ENCODE measurements at places on chromosomes 2 and 18.

GRCh38 chr2:235608200-235608887 lies 114.5 kb downstream of the AGAP1 start:
- DNase-seq, result no peak

DNA sequence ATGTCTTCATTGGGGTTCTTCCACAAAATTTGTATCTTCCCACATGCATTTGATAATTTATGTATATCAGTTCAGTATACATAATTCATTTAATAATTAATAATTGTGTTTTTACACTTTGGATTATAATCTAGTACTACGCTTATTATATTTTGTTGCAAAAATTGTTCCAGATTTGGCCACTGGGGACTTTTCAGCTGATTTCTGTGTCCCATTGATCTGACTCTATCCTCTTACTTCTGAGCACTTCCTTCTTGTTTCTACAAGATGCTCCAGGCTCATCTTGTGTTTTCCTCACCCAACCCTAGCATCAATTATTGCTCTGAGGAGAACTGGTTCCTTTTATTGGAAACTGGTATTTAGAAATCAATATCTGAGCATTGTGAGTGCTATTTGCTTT lies 215.3 kb upstream of the CDH19 start:
- DNase-seq, result no peak

DNA sequence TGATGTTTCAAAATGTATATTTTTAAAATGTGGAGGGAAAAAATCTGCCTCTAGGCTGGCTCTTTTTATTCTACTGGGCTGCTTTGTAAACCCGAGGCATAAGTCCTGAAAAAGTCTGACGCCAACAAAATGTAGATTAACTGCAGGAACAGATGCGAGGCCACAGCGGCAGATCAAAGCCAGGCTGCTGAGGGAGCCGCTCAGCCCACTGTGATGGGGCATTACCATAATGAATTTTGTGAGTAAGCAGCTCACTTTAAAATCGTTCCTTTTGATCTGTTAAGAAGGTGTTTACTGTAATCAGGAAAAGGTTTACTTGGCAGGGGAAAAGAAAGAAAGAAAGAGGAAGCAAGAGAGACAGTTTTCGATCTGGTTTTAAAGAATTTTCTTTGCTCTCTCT lies 269.0 kb downstream of the ICOS start:
- DNase-seq, result no peak

DNA sequence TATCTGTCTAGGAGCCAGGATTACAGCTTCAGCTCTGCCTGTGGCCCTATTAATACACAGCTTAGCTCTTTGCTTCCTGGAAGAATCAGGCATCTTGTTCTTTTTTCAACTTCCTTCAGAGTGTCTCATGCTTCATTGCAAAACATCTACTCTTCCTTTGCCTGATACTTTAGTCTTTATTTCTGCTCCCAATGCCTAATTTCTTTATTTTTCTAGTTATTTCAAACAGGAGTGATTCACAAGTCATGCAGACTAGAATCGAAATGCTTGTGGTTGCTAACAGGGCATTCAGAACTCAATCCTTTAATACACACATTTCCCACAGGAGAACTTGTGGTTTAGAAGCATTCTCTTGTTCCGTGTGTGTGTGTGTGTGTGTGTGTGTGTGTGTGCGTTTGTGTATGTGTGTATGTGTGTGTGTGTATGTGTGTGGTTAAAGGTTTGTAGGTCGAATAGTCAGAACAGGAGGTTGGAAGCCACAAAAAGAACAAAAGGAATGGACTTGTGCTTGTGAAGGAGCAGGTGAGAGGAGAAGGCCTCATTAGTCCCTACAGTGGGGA lies 28.3 kb upstream of the INSIG2 start:
- DNase-seq, result no peak

DNA sequence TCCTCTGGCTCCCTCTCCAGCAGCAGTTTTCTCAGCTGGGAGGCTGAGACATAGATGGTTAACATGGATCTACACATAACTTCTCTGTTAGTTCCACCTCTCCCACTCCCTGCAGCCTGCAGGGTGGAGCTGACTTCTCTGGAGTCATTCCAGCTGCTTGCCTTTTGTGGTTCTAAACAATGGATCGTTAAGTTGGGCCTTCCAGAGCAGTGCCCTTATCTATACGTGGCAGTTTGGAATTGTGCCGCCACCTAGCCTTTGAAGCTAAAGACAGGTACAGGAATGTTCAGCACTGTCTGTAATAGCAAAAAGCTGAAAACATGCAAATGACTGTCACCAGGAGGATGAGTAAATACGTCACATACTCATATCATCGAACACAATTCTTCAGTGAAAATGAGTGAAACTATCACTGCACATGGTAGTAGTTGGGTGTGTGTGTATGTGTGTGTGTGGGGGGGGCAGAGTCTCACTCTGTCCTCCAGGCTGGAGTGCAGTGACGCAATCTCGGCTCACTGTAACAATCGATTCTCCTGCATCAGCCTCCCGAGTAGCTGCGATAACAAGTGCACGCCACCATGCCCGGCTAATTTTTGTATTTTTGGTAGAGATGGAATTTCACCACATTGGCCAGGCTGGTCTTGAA lies 50.3 kb downstream of the SH2D6 start:
- DNase-seq, result no peak

- DNase-seq, result no peak
Measured at GRCh38 chr2:240367721-240368120, 67.7 kb upstream of the GPC1 start.

DNA sequence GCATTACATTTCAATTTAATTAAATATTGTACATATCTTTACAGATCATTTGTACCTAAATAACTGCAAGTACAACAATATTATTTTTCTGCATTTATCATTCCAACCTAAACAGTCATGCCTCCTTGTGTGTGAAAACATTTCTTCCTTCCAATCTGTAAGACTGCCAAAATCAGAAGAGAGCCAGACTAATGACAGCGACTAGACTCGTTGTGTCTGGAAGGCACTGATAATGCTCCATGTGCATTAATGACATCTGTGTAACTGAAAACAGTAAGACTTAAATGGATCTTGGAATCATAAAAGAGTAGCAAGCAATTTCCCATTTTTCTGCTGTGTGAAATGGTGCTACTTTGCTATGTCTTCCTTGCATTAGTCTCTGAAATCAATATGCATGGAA lies 278.0 kb upstream of the DSEL start:
- no peak for DNase-seq

GRCh38 chr2:140353541-140353940 lies 1573.4 kb upstream of the NXPH2 start:
- DNase-seq, result no peak

DNA sequence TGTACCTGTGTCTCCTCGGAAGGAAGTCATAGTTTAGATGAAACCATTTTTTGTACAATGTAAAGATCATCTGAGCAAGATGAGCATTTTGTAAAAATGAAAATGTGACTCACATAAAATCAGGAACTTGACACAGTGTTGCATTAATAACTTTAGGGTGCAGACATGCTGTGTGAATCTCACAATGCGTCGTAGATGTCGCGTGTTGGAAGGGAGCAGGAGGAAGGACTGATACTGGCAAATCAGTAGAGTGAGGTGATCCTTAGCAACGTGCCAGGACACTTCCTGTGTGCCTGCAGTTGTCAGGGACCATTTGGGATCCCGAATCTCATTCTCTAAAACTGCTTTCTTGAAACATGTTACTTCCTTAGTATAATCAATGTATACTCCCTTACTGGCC lies 103.1 kb downstream of the SH3BP4 start:
- no peak for DNase-seq

GRCh38 chr2:64807417-64807816 lies 153.7 kb upstream of the SERTAD2 start:
- no peak for DNase-seq

DNA sequence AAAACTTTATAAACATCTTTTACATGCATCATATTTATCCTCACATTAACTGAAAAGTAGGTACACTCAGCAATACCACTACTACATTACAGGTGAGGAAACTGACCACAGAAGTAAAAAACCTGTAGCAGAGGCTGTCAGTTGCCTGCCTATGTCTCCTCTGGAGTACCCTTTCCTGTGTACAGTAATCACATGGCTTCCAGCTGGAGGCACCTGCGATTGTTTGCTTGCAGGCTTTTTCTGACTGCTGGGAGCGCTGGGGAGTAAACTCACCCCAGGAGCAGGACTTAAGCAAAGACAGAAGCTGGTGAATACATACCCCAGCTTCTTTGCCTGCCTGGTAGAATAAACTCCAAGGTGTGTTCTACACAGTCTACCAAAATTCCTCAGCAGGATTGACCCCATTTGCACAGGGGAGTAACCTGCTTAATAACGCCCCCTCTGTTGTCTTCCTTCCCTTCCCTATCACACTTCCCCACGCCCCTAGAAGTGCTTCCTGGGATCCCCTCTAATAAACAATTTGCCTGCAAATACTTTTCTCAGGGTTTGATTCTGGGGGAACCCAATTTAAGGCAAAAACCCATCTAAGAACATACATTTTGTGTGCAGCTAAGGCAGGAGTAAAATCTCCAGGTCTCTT lies 138.9 kb downstream of the PTH2R start:
- no peak for DNase-seq

DNA sequence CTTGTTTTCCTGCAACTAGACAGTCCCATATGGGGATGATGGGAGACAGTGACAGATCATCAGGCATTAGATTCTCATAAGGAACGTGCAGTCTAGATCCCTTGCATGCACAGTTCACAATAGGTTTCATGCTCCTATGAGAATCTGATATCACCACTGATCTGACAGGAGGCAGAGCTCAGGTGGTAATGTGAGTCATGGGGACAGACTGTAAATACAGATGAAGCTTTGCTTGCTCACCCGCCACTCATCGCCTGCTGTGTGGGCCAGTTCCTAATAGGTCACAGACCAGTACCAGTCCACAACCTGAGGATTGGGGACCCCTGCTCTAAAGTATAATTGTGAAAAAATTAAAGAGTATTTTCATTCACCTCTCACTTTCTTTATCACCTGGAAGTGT lies 23.6 kb upstream of the RAB1A start:
- no peak for DNase-seq

- DNase-seq, result no peak
Measured at GRCh38 chr2:205995260-205995659, 90.7 kb downstream of the INO80D start.

GRCh38 chr18:45639408-45639807 lies 24.1 kb downstream of the SLC14A2 start:
- DNase-seq, result no peak

DNA sequence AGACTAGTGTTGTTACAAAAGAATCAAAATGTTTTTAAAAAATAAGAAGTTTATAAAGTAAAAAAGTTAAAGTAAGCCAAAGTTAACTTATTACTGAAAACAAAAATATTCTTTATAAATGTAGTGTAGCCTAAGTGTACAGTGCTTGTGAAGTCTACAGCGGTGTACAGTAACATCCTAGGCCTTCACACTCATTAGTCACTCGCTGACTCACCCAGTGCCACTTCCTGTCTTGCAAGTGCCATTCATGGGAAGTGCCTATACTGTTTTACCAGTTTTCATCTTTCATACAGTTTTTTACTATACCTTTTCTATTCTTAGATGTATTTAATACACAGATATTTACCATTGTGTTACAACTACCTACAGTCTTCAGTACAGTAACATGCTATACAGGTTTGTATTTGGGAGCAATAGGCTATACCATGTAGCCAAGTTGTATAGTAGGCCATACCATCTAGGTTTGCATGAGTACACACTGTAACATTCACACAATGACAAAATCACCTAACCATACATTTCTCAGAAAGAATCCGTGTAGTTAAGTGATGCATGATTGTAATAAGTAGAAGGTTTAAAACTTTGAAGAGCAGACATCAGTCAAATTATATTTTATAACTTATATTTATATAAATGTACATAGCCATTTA lies 13.4 kb downstream of the SERPINB7 start:
- no peak for DNase-seq

DNA sequence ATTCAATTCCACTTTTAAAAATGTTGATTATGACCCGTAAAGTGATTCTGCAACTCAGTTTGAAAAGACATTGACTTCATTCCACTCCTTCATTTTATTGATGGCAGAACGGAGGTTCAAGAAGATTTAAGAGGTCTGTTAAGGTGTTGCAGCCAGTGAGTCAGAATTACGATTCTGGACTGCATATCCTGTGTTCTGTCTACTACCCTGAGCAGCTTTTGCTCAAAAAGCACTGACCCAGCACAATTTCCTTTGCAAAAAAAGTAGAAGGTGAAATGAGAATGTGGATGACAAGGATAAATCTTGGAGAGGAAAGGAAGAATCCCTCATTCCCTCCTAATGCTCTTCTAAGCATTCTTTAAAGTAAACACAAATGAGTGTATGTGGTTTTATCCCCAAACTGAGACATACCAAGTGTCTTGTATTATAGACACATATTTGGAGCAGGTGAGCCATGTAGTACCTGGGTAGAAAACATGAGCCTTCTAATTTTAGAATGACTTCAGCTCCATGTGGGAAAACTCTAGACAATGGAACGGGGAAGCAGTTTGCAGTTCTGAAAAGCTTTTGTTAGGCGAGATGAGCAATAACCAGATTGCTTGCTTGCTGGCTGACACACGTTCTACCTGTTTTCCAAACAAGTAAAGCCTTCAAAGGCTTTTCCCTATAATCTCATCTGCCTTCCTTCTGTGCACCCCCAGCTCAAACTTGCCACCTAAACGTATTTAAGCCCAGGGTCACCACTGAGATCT lies 44.7 kb downstream of the TGFA start:
- no peak for DNase-seq

- DNase-seq, result no peak
Measured at GRCh38 chr2:160454070-160454797, 39.4 kb downstream of the RBMS1 start.

DNA sequence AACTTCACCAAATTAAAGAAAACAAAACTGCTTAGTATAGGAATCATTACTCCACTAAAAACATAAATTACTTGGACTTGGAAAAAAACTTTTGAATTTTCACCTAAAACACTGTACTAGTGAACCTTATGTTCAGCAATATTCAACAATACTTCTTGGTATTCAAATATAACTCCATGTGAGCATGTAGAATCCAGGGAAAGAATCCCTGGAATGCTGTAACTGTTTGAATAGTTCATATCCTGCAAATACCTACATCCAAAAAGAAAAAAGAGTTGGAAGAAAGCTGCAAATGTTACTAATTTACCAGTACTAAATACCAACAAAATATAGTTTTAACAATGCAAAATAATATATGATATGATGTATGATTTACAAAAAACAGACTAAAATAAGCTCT lies 65.4 kb downstream of the IKZF2 start:
- DNase-seq, result no peak
